KBM-7 (cell line): ENCODE measurements at places on chromosomes 1 and 21.

GRCh38 chr1:244337839-244338238, 113.9 kb downstream of the ADSS2 start:
- DNase-seq = no peak

- DNase-seq = no peak
Observed at GRCh38 chr21:46217511-46218196, 10.9 kb downstream of the LSS start.

DNA sequence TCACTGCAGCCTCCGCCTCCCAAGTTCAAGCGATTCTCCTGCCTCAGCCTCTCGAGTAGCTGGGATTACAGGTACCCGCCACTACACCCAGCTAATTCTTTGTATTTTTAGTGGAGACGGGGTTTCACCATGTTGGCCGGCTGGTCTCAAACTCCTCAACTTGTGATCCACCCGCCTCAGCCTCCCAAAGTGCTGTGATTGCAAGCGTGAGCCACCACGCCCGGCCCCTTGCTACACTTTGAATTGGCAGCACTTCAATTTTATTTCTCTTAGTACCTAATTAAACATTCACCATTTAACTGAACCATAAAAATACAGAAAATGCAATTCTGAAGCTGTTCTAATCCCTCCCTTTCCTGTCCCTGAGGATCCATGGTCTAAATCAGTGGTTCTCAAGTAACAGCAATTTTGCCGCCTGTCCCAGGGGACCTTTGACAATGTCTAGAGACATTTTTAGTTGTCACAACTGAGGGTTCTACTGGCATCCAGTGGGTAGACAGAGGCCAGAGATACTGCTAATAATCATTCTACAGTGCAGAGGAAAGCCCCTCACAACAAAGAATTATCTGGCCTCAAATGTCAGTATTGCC, 4.3 kb upstream of the BCL2L15 start:
- no peak for DNase-seq

- peak; percentile 72 for DNase-seq
Observed at GRCh38 chr21:41895643-41896493, 16.7 kb upstream of the PRDM15 start.

- peak; percentile 34 for DNase-seq
Observed at GRCh38 chr21:30340714-30341573, 3.5 kb upstream of the KRTAP27-1 start.

GRCh38 chr1:15116966-15117365, 36.6 kb upstream of the TMEM51 start:
- no peak for DNase-seq

- no peak for DNase-seq
Observed at GRCh38 chr1:42170779-42171621, 6.5 kb upstream of the GUCA2A start.

DNA sequence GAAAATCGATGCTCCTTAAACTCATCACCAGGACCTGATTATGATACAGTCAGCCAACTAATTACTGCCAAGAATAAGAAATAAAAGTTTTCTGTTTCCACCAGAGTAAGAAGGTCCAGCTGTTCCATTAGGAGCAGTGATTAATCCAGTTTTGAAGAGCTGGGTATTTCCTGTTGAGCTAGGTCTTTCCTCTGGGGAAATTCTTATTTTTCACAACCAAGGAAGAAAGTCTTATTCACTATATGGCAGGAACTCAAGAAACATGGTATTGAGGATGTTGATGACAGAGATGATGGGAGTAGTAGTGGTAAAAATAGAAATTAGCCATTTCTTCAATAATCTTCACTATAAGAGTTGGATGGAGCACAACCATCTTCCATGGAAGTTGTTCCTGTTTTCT, 374.6 kb upstream of the RUNX1 start:
- DNase-seq = no peak

GRCh38 chr1:51324251-51325010, 5.9 kb downstream of the TTC39A start:
- DNase-seq = no peak

- no peak for DNase-seq
Observed at GRCh38 chr1:14964711-14965055, 188.9 kb upstream of the TMEM51 start.
